ENCODE measurements at places on chromosomes 3 and 15. TPM values are rescaled to one million over a fixed set of nuclear protein-coding genes. Genes with fewer than 3 reads are reported as not detected.
A peak's percentile ranks its signal among the peaks of the same experiment; 100 is the strongest.

The CYP8B1 gene
- not detected for total RNA-seq

The SLITRK3 gene
- 0.81 TPM for total RNA-seq

The SLCO2A1 gene
- 25.5 TPM for total RNA-seq

The TICRR gene
- total RNA-seq, result 10.2 TPM

The GPR62 gene
- total RNA-seq, result 0.36 TPM

The CPNE4 gene
- not detected for total RNA-seq

The NMNAT3 gene
- 13.6 TPM for total RNA-seq

The SMAD6 gene
- total RNA-seq, result 176 TPM

The GABRG3 gene
- 3.1 TPM for total RNA-seq

The SLC9C1 gene
- total RNA-seq, result 0.69 TPM

The FRMD5 gene
- 2.3 TPM for total RNA-seq

The C3orf20 gene
- 0.09 TPM for total RNA-seq

DNA sequence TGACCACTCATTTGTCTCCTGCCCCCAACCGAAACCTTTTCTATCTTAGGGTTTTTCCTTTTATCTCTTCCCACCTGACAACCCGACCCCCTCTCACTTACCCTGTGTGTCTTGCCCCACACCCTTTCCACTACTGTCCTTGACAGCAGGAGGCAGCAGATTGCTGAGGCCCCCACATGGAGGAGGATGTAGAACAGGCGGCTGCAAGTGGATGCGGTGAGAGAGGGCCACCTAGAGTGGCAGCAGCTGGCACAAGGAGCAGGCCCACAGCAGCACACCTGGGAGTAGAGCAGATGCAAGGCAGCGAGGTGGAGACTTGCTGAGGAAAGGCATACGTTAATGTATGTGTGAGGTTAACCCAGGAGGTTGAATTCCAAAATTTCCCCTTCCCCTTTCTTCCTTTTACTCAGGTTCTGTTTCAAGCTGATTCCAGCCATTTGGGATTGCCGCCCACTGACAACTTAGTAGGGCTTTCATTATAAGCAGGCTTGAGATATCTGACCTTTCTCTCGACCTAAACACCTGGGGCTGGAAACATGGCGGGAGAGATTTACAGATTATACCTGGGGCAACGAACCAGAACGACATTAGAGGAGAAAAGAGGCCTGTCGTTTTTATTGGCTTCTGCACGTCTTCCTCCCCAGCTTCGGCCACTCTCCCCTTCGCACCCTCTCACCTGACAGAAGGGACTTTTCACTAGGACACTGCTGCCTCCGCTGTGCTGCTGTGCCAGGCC lies 643 bp downstream of the SERINC4 start:
- no peak for DNase-seq

DNA sequence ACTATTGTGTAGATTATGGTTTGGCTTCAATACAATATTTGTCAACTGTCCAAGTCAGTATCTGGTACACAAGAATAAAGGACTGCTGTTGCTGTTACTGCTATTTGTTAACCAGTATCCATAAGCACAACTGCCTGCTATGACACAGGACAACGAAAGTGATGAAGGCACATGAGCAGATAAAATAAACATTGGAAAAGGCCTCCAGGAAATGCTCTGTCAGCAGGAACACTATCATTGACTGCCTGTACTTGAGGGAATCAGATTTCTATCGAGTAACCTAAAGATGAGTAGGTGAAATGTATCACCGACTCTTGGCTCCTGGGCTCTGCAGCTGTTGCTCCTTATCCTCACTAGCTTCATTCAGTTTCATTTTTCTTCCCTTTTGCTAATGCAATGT lies 56.5 kb downstream of the FMN1 start:
- no peak for DNase-seq

GRCh38 chr15:93214106-93214505 lies 125.1 kb upstream of the RGMA start:
- DNase-seq, result no peak

- DNase-seq, result no peak
These were observed 431.3 kb upstream of the MDFIC2 start for GRCh38 chr3:70743754-70744153.

DNA sequence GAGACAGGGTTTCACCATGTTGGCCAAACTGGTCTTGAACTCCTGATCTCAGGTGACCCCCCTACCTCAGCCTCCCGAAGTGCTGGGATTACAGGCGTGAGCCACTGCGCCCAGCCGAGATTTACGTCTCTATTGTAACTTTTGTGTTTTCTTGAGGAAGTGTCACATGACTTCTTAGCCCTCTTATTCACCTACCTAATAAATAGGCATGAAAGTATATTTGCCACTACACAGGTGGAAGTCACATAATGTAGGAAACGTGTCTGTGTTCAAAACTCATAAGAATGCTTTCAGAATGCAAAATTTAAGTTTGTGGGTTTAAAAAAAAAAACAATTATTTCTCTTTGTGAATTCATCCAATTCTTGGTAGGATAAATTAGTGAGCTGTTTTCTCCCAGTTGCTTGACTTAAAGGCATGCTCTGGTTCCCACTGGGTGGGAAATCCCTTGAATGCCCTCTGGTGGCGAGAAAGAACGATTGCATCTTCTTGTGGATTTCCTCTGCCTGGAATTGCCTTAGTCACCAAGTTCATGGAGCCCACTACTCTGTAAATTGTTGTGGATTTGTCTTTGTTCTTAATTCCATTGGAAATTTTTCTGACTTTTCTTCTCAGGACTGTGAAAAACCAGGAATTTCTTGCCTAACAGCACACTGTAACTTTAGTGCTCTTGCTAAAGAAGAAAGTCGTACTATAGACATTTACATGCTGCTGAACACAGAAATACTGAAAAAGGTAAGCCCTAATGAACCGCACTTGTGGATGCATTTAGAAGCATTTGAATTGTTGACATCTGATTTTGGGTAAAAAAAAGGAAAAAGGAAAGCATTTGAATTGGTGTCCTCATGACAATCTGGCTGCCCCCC lies 82.2 kb upstream of the CTDSPL start:
- DNase-seq, result no peak

GRCh38 chr3:41640076-41640475 lies 321.8 kb downstream of the ULK4 start:
- DNase-seq, result no peak

GRCh38 chr3:18087988-18088387 lies 337.2 kb downstream of the SATB1 start:
- no peak for DNase-seq

DNA sequence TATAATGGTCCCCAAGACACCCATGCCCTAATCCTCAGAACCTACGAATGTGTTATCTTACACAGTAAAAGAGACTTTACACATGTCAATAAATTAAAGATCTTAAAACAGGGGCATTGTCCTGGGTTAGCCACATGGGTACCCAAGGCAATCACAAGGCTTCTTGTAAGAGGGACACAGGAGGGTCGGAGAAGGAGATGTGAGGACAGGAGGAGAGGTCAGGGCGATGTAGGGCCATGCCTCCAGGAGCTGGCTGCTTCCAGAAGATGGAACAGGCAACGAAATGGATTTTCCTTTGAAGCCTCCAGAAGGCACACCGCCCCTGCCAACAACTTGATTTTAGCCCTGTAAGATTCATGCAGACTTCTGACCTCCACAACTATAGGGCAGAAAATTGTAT lies 262.7 kb downstream of the MEX3B start:
- DNase-seq, result no peak

GRCh38 chr3:53199834-53200233 lies 38.8 kb downstream of the PRKCD start:
- no peak for DNase-seq

GRCh38 chr15:68677996-68678395 lies 99.2 kb downstream of the CORO2B start:
- no peak for DNase-seq

GRCh38 chr15:29043736-29044502 lies 158.1 kb downstream of the APBA2 start:
- DNase-seq, result no peak

DNA sequence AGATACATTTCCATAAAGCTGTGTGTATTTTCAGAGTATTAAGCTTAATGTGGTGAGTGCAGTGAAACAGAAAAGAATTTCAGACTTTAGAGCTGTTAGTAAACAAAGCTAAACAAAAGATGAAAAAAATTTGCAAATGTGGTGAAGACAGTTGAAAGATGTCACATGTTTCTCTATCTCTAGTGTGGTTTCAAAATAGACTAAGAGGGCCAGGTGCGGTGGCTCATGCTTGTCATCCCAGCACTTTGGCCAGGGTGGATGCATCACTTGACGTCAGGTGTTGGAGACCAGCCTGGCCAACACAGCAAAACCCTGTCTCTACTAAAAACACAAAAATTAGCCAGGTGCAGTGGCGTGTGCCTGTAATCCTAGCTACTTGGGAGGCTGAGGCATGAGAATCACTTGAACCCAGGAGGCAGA lies 466.0 kb upstream of the NR2F2 start:
- no peak for DNase-seq

GRCh38 chr3:184609476-184610244 lies 48.1 kb downstream of the EPHB3 start:
- DNase-seq, result no peak

- no peak for DNase-seq
These were observed 15.9 kb upstream of the OCA2 start for GRCh38 chr15:28114721-28115622.

DNA sequence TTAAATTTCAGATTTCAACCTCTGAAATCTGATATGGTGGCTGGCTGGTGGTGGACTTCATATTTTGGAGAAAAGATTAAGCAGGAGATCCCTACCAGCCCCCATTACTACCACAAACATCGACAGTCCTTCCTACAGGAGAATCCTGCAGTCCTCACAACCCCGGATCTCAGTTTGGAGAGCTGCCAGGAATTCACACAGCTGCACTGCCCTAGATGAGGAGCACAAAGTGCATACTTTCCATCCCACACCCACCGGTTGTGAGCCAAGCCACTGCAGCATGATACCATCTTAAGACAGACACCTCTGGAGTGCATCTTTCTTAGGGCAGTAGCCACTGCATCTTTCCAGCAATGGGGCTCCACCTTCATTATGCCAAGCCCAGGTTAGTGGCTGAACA lies 185.5 kb upstream of the GPR149 start:
- DNase-seq, result peak; percentile 48

GRCh38 chr3:70053293-70053692 lies 53.8 kb downstream of the SAMMSON start:
- no peak for DNase-seq

GRCh38 chr3:13722178-13722577 lies 157.7 kb downstream of the WNT7A start:
- no peak for DNase-seq

- DNase-seq, result no peak
These were observed 8.3 kb downstream of the EIF2AK4 start for GRCh38 chr15:39942101-39942752.

- DNase-seq, result no peak
These were observed 7.5 kb downstream of the TMEM40 start for GRCh38 chr3:12751571-12751970.

DNA sequence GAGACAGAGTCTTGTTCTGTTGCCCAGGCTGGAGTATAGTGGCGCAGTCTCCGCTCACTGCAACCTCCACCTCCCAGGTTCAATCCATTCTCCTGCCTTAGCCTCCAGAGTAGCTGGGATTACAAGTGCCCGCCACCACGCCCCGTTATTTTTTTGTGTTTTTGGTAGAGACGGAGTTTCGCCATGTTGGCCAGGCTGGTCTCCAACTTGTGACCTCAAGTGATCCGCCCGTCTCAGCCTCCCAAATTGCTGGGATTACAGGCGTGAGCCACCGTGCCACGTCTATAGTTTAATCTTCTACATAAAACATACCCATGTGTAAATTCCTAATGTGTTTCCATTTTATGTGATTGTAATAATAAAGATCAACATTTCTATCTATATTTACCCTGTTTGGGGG lies 1.7 kb downstream of the GALK2 start:
- no peak for DNase-seq

DNA sequence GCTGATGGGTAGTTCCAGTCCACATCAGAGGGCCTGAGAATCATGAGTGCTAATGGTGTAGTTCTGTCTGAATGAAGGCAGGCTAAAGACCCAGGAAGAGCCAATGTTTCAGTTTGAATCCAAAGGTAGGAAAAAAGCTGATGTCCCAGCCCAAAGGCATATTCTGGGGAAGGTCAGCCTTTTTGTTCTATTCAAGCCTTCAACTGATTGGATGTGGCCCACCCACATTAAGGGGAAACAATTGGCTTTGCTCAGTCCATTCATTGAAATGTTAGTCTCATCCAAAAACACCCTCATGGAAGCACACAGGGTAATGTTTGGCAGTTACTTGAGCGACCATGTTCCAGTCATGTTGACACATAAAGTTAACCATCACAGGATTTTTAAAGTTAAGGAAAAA lies 25.9 kb downstream of the EPHB1 start:
- no peak for DNase-seq

- no peak for DNase-seq
These were observed 17.8 kb upstream of the TXNRD3 start for GRCh38 chr3:126672741-126673140.

GRCh38 chr3:53696401-53697172 lies 149.6 kb downstream of the CHDH start:
- DNase-seq, result no peak

GRCh38 chr3:138768125-138768524 lies 66.6 kb downstream of the PIK3CB start:
- DNase-seq, result no peak

GRCh38 chr3:42714171-42714852 lies 11.7 kb upstream of the HHATL start:
- no peak for DNase-seq

- no peak for DNase-seq
These were observed 113.3 kb downstream of the TBC1D2B start for GRCh38 chr15:77964193-77964592.

GRCh38 chr3:9302425-9303181 lies 53.2 kb upstream of the SRGAP3 start:
- peak; percentile 93 for DNase-seq

DNA sequence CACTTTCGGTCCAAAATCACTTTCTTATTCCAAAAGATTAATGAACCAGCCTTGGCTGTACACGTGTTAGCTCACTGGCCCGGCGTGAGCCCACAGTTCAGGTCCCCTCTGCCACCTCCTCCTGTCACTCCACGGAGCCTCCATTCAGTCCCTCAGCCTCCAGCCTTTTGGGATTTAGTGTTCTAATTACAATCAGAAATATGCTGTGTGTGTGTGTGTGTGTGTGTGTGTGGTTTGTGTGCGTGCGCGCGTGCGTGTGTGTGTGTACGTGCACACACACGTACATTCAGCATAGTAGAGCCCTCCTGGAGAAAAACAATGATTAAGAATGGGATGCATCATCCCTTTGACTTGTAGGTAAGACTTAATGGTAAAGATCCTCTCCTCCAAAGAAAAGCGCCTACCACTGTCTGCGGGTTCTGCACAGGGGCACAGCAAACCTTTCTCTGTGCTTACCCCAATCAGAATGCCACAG lies 801 bp downstream of the CA12 start:
- DNase-seq, result no peak

Measured in mesothelial cell of epicardium (in vitro differentiated cells).